ENCODE measurements at places on chromosomes 16 and 17.

DNA sequence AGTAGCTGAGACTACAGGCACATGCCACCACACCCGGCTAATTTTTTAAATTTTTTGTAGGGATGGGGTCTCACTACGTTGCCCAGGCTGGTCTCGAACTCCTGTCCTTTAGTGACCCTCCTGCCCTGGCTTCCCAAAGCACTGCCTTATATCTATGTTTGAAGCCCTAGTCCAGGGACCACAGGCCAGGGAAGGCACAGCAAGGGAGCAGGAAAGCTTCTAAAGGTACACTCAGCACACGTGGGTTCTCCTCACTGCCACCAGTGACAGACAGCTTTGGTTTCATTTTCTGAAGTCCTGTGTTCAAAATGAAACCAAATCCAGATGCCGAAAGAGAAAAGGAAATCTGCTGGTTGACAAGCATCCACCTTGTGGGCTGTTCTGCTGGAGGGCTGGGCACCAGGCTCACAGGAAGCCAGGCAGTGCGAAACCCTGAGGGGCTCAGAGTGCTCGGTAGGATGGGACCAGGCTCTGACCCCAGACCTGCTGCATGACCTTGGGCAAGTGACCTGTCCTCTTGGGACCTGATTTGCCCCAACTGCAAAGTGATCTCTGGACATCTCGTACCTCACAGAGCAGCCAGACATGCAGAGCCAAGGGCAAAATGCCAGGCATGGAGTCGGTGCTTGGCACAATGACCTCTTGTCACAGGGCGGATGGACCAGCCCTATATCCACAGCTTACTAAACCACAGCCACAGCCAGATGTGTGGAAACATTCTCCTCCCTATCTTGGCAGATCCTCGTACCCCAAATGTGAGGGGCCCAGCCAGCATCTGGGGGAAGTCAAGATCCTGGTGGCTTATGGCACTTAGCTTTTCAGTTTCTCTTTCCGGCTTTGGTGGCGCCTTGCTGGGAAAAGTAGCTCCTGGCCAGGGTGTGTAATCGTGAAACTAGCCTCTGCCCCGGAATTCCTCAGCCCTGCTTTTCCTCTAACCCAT, 2.8 kb upstream of the SOCS1 start:
- DNase-seq = peak; percentile 56

- no peak for DNase-seq
Observed at GRCh38 chr16:84660973-84661372, 12.7 kb downstream of the KLHL36 start.

GRCh38 chr16:22217890-22218730, 12.0 kb downstream of the EEF2K start:
- DNase-seq = no peak

GRCh38 chr16:63742150-63742549, 1379.7 kb downstream of the CDH11 start:
- no peak for DNase-seq

DNA sequence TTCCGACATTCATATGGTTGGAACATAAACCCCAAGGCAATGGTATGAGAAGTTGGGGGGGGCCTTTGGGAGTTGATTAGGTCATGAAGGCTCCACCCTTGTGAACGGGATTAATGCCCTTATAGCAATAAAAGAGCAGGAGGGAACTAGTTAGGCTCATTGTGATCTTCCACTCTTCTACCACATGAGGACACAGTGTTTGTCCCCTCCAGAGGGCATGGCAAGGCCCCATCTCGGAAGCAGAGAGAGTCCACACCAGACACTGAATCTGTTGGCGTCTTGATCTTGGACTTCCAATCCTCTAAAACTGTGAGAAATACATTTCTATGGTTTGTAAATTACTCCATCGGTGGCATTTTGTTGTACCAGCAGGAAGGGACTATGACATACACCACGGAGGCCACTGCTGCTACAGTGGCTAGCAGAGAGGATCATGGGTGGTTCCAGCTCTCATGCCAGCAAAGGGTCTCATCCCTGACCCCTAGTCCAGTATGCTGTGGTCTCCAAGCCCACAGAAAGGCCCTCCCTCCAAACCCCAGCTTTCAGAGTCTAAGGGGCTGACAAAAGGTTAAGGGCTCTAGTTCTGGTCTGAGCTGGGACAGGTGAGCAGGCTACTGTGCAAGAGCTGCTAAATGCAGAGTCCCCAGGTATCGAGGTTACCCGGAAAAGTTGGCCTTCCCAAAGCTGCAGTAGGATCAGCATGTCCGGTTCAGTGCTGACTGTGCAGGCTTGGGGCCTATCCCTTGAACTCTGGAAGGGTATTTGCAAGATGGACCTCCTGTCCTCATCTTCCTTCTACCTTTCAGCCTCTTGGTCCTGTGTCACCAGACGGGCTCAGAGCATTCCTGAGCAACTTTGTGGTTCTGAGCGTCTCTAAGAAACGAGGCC, 12.2 kb downstream of the CCR7 start:
- DNase-seq = no peak

DNA sequence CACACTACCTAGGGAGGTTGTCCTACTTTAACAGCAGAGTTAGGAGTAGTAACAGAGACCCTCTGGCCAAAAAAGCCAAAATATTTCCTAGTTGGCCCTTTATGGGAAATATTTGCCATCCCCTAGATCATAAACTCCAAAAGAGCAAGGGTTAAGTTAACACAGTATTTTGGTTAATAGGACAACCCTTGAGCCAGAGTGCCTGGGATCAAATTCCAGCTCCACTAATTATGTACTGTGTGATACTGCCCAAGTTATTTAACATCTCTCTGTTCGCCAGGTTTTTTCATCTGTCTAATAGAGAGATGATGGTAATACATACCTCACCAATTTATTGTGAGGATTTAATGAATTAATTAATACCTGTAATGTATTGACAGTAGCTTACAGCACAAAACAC, 767.4 kb downstream of the KCNJ2 start:
- DNase-seq = no peak

DNA sequence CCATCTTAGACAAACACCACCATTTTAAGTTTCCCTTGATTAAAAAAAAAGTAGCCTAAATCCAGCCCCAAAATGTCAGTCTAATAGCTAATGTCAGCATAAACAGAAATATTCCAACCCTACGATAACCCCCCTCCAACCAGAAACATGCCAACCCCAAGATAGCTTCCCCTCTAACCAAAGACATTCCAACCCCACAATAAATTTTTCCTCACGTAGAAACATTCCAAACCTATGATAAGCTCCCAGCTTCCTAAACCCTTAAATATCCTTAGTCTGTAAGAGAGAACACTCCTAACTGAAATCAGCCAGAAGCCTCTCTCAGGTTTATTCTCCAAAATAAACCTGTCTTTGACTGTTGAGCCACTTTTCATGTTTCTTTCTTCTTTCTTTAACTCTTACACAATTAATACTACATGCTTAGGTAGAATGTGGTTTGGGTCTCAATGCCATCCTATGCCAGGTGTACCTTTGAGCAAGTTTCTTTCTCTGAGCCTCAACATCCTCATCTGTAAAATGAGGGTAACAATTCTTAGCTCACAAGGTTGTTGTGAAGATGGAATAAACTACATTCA, 10.5 kb upstream of the KRT38 start:
- no peak for DNase-seq

GRCh38 chr17:851924-852323, 69.8 kb downstream of the MRM3 start:
- no peak for DNase-seq

DNA sequence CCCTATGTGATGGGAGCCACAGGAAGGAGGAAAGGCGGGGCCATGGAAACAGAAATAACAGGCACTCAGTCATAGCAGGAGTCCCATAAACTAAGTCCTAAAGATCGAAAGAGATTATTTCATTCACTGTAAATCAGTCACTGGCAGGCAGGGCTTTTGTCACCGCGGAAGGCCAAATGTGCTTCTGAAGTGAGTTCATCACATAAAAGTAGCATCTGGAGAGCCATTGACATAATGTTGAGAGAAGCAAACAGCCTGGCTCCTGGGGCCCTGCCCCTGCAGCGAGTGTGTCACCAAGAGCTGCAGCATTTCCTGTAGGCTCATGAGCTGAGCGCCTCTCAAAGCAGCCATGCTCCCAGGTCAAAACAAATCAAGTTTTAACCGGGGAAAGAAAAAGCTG, 476.2 kb downstream of the HAPSTR1 start:
- no peak for DNase-seq

GRCh38 chr17:27994586-27994985, 47.9 kb upstream of the NLK start:
- DNase-seq = no peak

DNA sequence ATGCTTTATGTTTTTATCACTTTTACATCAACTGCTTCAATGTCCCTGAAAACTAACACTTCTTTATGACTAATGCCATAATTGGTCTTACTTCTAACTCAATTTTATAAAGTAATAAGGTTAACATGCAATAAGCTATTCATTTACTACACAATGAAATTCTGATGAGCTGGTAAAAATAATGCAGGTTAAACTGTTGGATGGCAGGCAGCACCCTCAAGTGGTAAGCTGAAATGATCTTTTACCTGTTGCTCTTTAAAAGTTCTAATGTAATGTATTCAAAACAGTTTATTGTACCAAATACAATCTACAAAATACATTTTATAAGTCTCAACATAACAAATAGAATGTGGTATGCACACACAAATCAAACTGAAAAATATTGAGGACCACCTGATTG, 1280.3 kb downstream of the CDH8 start:
- DNase-seq = no peak

DNA sequence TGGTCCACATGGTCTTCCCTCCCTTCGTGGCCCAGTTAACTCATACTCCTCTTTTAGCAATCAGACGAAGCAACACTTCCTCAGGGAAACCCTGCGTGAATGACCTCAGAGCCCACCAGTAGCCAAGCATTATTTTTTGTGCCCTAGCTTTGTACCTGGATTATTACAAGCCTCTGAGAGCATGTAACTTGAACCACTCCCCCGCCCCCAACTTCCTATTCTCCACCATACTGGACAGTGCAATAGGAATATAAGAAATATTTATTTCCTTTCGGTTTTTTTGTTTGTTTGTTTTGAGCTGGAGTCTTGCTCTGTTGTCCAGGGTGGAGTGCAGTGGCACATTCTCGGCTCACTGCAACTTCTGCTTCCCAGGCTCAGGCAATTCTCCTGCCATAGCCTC, 2.9 kb downstream of the CPPED1 start:
- no peak for DNase-seq

DNA sequence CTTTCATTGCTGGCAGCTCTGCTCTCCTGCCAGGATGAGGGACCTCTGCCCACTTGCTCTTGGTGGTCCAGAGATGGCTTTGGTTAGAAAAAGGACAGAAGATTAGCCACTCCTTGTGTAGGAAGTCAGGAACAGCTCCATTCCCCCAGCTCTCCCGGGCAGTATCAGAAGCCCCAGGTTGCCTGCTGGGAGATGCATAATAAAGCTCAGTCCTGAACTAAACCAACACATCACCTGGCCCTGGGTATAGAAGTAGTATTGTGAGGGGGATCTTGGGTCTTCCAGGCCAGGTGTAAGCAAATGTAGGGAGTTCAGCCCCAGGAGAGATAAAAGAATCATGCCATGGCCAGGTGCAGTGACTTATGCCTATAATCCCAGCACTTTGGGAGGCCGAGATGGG, 52.4 kb downstream of the NEUROD2 start:
- no peak for DNase-seq

- DNase-seq = no peak
Observed at GRCh38 chr17:39736319-39737165, 1.2 kb upstream of the GRB7 start.

- DNase-seq = no peak
Observed at GRCh38 chr17:4116516-4116915, 26.3 kb downstream of the ZZEF1 start.

DNA sequence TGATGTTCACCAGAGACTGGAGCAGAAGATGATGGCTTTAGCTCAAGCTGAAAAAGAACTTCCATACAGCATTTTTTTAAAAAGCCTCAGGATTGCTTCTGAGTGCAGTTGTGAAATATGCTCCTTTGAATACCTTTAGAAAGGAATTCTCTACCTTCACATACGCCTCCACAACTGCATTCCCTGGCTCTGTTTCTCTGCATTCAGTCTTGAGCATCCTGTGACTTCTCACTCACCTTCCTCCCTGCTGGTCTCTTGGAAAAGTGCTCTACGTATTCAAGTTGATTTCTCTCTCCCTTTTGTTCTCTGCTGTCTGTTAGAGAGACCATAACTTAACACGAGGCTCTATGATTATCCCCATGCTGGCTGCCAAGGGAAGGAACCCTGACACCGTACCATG, 34.5 kb downstream of the HS3ST2 start:
- DNase-seq = no peak

DNA sequence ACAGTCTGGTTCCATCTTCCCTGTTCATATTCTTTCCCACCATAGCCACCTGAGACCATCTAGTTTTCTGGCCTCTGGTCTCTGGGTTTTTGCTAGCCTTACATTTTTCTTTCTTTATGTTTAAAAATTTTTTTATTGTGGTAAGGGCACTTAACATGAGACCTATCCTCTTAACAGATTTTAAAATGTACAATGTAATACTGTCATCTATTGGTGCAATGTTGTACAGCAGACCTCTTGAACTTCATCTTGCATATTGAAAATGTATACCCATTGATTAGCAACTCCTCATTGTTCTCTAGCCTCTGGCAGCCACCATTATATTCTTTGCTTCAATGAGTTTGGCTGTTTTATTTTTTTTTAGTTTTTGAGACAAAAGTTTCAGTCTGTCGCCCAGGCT, 39.2 kb downstream of the ITGAM start:
- no peak for DNase-seq

DNA sequence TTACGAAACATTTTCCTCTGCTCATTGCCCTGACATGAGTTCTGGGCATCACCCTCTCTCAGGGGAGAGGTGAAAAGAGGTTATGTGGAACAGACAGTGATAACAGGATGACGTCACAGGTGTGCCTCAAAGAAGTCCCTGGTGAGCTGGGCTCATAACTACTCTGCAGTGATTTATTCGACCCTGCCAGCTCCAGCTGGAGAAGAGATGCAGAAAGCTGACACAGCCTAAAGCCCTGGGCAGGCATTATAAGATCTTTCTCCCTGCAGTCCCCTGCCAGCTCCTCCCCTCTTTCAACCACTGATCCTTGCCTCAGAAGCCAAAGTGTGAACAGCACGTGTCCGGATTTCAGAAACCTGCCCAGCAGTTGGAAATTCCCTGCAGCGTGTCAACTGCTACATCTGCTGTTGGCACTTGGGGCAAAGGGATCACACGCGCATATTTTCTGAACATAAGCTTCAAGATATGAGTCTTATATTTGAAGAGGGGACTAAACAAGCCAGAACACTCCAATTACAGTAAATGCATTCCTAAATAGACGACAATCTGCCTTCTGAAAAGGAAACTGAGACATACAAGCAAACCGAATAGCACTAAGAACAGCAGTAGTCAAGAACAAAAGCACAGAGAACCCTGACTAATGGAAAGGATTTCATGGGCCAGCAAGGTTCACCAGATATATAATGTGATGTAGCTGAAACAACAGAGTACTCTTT, 80.5 kb downstream of the SMG6 start:
- DNase-seq = peak; percentile 57

DNA sequence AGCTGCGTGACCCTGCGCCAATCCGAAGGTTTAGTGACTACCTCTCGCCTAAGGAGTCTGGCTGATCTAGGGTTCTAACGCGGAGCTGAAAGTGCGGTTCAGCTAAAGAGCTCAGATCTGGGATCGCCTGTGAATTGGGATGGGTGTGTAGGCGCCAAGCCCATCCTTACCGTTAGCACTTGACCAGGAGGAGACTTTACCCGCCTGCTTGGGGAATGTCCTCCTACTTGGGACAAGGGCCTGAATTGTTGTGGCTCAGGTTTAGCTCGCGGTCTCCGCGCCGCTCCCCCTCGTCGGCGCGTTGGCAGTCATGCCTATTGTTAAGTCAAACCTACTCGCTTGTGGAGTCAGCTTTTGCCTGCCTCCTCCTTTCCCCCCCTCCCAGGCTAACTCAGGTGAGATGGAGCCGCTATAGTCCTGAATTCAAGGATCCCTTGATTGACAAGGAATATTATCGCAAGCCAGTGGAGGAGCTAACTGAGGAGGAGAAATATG, 480 bp downstream of the MRPS7 start:
- no peak for DNase-seq
